H7 (cell line): ENCODE measurements at places on chromosomes 12 and 14.
A peak's percentile ranks its signal among the peaks of the same experiment; 100 is the strongest.

DNA sequence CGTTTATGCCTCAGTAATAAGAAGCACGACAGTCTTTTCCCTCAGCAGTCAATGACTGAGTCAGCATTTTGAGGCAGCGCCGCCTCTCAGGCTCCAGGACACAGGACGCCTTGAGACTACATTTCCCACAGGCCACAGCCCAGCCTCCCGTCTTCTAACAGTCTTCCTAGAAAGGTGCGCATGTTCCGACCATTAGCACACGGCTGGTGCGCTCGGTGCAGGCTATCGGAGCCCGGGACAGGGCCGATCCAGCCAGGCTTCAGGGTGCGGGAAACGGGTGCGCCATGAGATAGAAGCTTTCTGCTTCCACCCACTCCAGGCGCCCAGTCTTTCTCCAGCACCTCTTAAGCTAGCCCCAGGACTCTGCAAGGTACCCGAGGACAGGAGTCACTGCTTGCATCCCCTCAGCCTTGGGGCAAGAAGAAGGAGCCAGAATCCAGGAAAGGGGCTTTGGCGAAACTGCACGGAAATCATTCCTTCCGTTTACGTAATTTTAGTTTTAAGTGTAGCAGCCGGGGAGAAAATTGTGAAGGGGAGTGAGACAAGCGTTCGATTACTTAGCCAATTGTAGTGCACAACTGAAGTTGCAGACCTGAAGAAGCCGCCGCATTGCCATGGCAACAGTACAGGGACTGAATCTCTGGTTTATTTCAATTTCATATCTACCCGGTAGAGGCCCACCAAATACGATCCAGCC, 54.0 kb downstream of the ZNF641 start:
- peak; percentile 75 for DNase-seq

DNA sequence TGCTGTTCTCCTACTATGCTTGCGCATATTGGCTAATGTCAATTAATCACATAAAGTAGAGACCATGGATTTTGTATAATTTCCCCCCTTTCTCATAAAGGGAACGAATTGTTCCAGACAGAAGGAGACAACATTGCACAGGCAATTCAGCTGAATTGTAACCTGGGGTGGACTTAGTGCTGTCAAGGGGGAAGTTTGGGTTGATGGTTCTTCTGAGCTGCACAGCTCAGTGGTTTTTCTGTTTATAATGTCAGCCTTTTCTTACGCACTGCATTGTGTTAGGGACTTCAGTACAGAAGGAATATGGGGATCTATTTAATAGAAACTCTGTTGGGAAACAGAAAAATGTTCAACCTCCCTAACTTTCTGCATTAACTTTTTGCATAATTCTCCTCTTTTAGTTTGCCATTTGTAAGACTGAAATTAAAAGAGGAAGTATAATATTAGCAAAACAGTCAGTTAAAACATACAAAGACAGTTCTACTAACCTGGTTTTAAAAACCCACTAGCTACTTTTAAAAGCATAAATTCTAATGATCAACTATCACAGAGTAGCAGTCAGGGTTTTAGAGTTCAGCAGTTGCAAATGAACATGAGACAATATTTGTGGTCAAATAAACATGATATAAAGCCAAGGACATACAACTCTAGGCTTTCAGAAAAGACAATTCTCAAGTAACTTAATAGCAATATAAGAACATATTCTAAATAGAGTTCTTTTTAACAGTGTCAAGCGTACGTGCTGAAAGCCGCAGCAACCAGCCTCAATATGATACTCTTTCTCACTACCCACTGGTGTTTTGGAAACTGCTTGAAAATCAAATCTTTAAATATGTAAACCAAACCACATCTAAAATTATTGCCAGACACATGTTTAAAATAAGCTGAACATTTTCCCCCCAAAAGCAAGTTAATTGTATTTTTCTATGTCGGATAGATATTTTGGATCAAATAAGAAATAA, 393.0 kb downstream of the FSCB start:
- DNase-seq: no peak

DNA sequence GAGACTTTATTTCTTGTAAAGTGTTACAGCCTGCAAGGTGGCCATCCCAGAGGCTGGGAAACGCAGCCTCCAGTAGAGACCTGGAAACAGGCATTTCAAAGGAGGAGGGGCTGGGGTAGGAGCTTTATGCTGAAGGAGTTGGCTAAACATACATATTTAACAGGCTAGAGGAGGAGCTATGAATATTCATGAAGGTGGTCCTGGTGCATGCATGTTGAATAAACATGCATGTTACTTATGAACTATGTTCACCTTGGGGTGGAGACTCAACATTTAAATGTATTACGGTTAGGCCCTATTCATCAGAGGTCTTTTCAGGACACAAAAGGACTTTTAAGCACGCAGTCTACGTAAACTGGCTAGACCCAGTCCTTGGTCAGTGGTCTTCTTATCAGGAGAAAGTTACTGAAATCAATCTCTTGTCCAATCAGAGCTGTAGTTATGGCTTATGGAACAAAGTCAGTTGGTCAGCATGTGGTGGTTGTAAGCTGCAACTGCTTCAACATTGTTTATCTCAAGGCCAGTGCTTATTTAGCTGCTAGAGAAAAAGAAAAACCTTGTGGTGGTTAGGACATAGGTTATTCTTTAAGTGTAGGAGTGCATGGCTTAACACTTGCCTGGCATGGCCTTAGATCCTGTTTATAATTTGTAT, 11.4 kb upstream of the ARF6 start:
- no peak for DNase-seq

DNA sequence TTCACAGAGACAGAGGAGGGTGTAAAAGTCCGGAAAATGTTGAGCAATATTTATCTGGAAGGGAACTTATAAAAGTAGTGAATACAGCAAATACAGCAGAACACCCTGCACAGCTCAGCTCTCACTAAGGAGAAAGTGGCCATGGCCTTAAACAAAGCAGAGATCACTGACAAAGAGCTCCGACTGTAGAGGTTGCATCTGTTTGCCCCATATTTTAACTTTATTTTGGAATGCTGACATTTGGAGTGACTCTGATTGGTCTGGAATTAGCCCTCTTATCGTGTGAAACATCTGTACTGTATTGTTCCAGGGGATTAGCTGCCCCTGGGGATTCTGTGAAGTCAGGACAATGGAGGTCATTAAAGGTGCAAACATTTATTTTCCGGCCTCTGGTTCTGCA, 1275.7 kb upstream of the FLRT2 start:
- peak; percentile 4 for DNase-seq

DNA sequence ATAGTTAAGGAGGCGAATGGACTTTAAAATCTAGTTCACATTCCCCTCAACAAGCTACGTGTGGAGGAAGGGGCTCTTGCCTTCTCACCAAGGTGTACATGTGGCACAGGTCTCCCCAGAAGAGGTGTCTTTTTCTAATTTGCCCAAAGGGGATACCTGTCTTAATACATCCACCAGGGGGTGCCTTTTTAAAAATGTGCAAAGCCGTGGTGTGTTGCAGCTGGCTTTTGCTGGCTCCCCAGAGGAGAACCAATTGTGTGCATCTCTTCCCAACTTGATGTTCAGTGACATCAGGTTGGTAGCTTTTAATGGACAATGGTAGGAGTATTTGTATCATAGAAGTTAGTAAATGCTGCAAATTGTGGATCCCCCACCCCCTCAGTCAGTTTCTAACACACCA, 33.8 kb downstream of the CREBL2 start:
- peak; percentile 65 for DNase-seq

GRCh38 chr14:25537846-25538455, 488.0 kb upstream of the STXBP6 start:
- DNase-seq: peak; percentile 61

DNA sequence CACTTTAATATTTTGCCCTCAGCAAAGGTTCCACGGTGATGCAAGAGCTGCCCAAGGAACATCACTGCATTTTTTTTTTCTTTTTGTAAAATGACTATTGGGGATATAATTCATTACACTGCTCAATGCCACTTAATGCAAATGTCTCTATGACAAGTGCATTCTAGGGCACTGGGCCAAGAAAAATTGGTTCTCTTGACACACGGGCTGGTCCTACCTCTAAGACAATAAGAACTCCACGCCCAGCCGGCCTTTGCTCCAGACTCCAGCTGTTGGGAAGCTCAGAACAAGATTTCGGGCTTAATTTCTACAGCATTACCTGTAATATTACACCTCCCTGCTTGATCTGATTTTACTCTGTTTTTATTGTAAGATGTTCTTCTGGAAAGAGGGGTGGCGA, 48.8 kb upstream of the VRK1 start:
- no peak for DNase-seq

DNA sequence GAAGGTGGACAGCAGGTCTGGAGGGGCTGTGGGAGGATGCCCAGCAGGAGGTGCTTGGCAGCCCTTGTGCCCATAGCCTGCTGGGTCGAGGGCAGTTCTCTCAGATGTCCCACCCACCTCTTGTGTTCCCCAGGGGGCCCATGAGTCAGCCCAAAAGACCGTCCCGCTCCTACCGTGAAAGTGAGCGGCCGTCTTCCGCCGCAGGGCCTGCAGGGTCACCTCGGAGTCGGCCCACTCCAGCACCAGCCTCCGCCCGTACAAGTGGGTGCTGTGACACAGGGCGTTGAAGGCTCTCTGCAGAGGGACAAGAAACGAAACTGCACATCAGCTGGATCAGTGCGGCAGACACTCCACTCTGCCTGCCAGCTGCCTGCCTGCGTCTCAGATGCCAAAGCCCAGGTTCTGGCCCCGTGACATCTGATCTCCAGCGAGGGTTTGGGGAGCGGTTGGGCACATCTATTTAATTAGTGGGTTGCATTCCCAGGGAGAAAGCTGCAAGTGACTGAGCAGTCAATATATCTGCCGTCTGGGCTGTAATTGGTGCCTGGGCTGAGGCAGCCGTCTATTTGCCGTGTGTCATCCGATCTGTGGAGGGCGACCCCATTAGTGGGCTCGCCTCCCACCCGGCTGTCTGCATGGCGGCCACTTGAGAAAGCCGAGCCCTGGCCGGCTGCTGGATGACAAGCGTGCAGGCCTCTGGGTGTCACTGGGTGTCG, 121.5 kb downstream of the RBM19 start:
- no peak for DNase-seq

- DNase-seq: no peak
These were observed 198.1 kb downstream of the ERC1 start for GRCh38 chr12:1189163-1189562.

- DNase-seq: no peak
These were observed 8.4 kb upstream of the INF2 start for GRCh38 chr14:104680806-104681688.

- DNase-seq: no peak
These were observed 100.1 kb downstream of the CRADD start for GRCh38 chr12:93777254-93777653.

GRCh38 chr12:3672113-3672509, 80.8 kb downstream of the CRACR2A start:
- DNase-seq: no peak

DNA sequence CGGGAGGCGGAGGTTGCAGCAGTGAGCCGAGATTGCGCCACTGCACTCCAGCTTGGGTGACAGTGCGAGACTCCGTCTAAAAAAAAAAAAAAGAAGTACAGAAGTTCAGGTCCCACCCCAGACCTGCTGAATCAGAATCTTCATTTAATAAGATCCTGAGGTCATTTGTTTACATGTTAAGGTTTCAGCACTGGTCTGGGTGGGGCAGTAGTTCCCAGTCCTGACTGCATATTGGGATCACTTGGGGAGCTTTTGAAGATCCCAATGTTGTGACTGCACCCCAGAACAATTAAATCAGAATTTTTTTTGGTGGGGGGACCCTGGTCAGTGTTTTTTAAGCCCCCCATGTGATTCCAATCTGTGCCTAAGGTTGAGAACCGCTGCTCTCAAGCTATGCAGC, 11.7 kb upstream of the COL2A1 start:
- no peak for DNase-seq

DNA sequence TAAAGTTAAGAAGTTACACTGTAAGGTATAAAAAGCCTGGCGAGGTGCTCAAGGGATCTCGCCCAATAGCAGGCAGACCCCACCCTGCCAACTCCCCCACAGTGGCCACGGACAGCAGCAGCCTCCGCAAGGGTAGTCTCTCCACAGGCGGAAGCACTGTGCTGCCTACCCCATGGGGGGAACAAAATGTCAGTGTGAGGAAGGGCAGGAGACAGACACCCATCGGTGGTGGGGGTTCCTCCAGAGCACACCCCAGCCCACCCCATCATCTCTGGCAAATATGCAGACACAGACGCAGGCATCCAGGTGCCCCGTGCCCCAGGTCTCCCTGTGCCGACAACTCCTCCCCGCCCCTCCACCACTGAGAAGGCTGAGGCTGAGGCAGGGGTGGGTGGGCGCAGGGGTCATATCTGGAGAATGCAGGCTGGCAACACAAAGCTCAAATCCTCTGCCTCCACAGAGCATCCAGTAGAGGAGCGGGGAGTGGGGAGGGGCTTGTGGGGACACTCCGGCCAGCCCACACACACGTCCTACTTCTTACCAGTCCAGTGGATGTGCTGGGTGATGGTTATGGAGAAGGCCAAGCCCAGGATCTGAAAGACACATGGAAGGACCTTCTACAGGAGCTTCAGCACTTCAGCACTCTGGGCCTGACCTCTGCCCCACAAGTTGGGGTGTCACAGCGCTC, 68.3 kb upstream of the DDX11 start:
- peak; percentile 37 for DNase-seq

- no peak for DNase-seq
These were observed 111.6 kb downstream of the HECTD4 start for GRCh38 chr12:112270673-112271072.

GRCh38 chr14:58151133-58152013, 640 bp downstream of the ARMH4 start:
- peak; percentile 73 for DNase-seq

GRCh38 chr14:101335061-101335661, 226.1 kb upstream of the DIO3 start:
- DNase-seq: no peak

GRCh38 chr12:48077111-48077510, 28.8 kb downstream of the SENP1 start:
- DNase-seq: no peak

DNA sequence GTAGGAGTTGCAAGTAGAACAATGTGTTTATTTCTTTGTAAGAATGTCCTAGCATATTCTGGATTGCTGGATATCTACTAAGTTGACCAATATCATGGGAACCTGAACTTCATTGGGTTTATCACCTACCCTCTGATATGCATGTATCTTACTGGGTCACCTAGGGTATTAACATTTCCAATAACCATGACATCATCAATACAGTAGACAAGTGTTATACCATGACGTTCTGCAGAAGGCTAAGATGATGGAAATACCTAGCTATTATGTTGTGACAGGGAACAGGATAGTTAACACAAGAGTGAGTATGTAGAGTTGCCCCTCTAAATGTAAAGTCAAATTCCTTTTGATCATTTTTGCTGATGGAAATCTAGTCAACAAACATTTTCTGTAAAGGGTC, 26.0 kb downstream of the GPR65 start:
- DNase-seq: no peak

- DNase-seq: no peak
These were observed 22.2 kb upstream of the OVCH1 start for GRCh38 chr12:29519585-29520182.
